Stimulated activated CD4-positive, alpha-beta T cell treated with anti-CD3 and anti-CD28 coated beads, Interleukin-1b, Interleukin-23, amount 100 ng/mL, for 48 hours (primary cell): ENCODE measurements at places on chromosomes 11 and 22.

DNA sequence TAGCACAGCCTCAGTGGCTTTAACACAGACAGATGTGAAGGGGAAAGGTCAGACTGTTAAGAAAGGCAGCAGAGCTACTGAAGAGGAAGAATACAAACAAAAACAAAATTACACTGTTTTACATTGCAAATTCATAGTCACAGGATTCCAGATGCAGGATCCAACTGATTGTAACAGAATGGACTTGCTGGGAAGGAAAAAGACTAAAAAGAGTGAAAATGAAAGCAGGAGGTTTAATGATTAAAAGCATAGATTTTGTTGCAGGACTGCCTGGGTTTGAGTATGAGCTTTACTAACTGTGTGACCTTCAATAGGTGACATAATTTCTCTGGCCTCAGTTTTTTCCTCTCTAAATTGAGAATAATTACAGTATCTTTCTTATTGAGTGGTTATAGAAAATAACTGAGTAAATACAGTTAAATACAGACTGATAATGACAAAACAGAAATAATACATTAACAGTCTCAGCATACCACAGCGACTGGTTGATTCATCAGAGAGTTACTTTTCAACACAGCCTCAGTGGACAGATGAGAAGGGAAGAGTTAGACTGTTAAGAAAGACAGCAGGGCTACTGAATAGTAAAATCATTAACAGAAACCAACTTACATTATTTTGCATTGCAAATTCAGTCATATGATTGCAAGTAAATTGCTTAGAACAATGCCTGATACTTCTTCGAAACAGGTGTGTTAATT is 704.2 kb upstream of the TENM4 start:
- no peak for DNase-seq

GRCh38 chr11:99422581-99423427 is 402.1 kb downstream of the CNTN5 start:
- no peak for DNase-seq

GRCh38 chr22:17871726-17872458 is 97.6 kb upstream of the BID start:
- no peak for DNase-seq

DNA sequence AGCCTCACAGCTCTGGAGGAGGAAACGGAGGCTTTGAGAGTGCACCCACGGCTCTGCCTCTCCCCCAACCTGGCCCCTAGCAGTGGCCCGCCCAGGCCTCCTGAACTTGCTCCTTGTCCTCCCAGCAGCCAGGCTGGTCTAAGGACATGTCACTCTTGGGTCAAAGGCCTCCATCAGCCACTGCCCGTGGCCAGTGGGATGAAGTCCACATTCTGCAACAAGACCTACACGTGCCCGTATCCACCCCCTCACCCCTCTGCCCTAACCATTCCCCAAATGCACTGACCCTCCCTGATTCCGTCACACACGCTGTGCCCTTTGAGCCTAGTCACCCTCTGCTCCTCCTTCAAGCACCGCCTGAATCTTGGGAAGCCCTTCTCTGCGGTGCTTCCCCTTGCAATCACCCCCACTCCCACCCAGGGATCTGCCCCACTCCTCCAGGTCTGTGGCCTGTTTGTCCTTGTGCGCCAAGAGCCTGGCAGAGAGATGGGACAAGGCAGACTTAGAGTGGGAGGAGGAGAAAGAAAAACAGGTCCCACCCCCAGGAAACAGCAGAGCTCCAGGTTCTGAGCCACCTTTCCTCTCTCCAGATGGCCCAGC is 37.5 kb upstream of the TEF start:
- no peak for DNase-seq

DNA sequence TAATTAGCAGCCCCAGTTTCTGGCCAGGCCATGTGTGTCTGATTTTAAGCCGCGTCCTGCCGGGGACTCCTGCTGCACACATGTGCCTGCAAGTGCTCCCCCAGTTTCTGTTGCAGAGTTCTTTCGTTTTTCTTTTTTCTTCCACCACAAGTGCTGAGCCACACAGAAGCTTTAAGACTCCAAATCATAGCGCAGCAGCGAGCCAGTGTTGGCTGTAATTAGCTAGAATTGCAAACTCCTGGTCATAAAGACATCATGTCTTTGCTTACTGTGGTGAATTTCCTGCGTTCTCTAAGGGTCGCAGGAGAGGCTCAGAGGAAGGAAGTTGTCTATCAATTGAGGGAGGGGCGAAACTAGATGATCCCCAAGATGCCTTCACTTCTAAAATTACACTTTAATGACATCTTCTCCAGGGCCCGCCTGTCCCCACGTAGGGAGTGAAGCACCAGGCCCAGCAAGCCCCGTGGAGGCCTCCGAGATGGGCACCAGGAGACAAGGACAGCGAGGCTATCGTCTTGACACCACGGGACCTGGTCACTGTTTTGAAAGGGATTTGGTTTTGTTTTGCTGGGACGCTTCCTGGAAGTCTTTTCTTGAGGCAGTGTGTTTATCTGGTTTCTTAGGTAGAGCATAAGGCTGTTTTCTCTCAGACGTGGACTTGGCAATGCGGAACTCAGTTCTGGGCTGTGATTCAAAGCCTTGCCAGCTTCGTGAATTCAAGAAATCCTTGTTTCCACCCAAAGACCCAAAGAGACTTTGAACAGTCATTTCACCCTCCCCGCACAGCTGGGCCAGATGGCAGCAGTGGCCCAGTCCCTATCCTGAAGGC is 71.8 kb downstream of the UBASH3B start:
- DNase-seq: peak; percentile 49

GRCh38 chr11:131615611-131616010 is 245.2 kb downstream of the NTM start:
- no peak for DNase-seq

DNA sequence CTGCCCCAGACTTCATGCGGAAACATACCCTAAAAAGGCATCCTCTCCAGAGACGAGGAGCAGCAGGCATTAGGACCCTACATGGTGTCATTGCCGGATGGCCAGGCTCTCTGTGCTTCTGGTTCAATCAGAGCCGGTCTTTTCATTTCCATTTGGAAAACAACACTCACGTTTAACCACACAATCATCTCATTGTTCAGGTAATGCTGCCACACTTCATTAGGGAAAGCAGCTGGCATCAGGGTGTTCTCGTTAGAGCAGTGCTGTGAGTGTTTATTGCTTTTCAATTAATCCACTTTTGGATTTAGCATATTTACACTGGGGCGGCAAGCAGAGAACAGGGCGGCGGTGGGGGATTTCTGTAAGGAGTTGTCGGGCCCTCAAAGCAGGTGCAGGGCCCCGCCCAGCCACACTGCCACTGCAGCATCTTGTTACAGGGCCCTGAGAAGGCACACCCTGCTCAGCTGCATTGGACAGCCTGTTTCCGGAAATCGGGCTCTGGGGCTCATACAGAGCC is 338.6 kb downstream of the SHANK2 start:
- no peak for DNase-seq

DNA sequence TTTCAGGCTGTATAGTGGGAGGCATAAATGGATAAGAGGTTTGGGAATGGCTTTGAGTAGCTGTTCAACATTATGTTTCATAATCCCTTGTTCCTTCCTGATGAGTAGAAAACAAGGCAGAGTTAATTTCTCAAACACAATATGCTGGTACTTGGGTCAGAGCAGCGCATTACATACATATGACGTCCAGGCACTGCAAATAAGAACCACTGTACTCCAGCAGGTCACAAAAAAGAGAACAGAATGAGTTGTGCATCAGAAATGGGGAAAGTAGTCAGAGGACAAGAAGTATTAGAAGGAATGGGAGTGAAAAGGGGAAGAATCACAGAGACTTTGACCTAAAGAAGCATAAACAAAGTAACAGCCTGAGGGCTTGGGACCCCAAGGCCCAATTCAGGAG is 44.0 kb upstream of the RDX start:
- DNase-seq: no peak

GRCh38 chr11:30091737-30092136 is 74.9 kb upstream of the KCNA4 start:
- no peak for DNase-seq

DNA sequence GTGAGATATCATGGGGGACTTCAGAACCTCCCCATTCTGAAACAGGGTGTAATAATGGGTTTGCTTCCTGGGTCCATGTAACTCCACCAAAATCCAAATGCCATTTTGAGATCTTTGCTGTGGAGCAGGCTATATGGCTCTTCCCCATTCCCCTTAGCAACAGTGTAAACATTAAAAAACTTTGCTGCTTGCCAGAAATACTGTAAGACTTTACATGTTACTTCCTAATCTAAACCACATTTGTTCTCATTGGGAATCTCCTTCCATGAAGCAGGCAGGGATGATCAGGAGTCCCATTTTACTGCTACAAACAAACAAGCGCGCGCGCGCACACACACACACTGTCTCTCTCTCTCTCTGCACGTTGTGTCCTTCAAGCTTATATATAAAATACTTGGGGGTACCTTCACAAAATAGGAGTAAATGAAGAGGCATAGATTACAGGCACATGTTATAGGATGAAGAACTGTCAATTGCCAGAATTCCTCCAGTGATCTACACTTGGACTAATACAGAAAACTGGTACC is 86.5 kb downstream of the ANO3 start:
- no peak for DNase-seq

DNA sequence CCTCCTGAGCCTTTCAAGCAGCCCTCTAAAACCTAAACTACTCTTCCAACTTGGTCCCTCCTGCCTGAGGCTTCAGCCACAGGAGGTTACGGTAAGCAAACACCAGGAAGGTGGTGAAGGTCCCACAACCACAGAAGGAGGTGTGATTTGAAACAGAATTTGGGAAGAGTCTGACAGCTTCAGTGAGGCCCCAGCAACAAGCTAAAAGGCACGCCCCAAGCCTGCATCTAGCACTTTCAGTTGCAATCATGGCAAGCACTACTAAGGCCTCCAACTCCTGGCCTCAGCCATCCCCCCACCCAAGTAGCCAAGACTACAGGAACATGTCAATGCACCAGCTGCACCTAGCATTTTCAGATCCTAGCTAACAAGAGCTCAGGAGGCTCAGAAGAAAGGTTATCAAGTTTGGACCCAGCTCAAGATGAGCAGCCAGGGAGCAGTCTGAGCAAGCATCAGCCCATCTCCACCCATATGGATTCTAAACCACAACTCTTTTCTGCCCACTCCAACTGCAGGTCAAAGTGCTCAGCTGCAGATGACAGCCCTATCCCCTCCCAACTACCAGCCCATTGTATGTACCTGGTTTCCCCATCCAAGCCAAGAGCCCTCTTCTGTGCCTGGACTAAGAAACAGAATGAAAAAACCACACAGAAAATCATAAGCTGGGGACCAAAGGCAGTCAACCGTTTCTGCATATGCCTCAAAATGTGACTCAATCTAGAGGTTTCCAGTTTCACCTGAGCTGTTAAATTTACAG is 10.4 kb upstream of the AHNAK start:
- DNase-seq: peak; percentile 72

- no peak for DNase-seq
Measured at GRCh38 chr11:56509439-56509838, 18.3 kb upstream of the OR5M8 start.

DNA sequence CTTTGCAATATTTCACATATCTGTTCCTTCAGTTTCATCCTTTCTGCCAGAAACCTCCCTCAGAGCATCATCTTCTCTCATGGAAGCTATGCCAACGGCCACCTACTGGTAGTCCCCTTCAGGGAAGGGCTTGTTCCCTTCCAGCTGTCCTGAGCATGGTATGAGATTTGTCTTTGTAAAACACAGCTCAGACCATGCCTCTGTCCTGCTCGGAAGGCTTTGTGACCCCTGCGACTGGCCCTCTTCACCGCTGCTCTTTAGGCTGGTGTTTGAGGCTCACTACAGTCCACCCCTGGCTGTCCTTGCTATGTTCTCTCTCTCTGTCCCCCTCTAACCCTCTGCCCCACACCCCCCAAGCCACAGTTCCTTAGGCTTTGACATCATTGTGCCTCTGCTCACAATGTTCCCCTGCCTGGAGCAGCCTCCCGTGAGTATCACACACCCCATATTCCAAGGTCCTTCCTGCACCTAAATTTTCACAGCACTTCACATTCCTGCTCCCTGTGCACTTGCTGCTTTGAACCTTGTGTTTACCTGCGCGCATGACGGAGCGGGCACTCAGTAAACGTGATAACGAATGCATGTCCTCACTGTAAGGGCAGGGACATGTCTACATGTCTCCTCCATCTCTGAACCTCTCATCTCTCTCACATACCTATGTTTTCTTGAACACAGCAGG is 24.0 kb upstream of the ACER3 start:
- DNase-seq: no peak

- DNase-seq: no peak
Measured at GRCh38 chr22:41831828-41832552, 915 bp upstream of the SREBF2 start.

DNA sequence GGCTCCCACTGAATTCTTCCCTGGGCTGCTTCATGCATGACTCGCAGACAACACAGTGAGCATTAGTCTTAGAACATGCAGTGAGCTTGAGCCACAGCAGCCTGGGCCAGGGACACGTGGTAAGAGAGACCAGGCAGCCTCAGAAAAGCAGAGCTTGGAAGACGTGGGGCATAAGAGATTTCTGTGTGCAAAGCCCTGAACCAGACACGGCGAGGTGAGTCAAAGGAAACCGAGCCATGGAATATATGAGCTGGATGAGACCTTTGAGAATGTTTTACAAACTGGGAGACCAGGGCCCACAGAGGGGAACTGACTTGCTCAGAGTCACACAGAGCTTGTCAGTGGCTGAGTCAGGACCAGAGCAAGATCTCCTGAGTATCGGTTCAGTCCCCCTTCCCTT is 8.5 kb upstream of the FXYD6 start:
- DNase-seq: peak; percentile 57

DNA sequence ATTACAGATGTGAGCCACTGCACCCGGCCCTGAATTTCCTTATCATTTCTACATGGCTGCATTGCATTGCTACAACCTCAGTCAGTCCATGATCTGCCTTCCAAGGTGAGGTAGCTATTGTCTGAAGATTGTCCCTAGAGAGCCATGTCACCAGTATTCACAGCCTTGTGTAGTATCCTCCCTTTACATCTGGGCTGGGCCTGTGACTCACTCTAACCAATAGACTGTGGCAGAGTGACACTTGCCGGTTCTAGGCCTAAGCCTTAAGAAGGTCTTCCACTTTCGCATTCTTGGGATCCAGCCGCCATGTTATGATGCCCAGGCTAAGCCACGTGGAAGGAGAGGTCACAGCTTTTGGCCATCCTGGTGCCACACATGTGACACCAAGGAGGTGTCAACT is 10.1 kb upstream of the PLEKHB1 start:
- no peak for DNase-seq

- no peak for DNase-seq
Measured at GRCh38 chr11:2123628-2123960, 15.6 kb downstream of the IGF2 start.

GRCh38 chr11:17894929-17895658 is 117.8 kb downstream of the SERGEF start:
- no peak for DNase-seq
